Esophagus muscularis mucosa (tissue), 4 donors: ENCODE measurements at places on chromosomes 3 and 15. TPM values are rescaled to one million over a fixed set of nuclear protein-coding genes. Genes with fewer than 3 reads are reported as not detected.

- no peak for DNase-seq
Measured at GRCh38 chr3:69442771-69443311, 57.0 kb upstream of the FRMD4B start.

DNA sequence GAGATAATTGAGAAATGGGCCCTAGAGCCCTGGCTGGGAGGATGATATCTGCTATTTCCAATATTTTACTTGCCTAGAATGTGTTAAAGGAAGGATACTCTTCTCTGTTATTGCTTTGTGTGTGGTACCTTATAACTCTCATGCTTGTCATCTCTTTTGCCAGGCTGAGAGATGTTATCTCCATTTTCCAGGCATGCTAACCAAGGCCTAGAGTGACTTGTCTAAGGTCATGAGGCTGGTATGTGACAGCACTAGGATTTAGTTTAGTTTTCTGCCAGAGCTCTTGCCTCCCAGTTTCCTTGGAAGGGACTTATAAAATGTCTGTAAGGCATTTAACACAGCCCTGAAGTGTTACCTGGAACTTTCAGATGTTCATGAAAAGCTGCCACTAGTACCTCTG is 1.4 kb downstream of the CLK3 start:
- DNase-seq = no peak

DNA sequence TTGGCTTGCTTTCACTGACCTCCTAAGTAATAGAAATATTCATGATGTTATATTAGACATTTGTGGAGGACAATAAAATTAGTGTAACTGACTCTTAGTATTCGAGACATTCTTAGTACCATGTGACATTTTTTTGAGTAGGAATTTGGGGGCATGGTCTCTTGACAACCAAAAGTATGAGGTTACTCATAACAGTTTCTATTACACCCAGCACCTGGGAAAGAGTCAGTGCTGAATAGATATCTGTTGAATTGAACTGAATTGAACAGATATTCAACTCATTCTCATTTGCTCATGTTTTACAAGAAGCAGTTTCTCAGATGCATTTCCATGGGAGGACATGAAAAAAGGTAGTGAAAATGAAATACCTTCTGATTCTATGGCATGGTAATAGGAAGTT is 84.4 kb downstream of the CMSS1 start:
- DNase-seq = no peak

The TMC3 gene
- 0.42 TPM for total RNA-seq

The SERF2 gene
- 811 TPM for total RNA-seq

The MKRN3 gene
- total RNA-seq = 0.46 TPM

GRCh38 chr15:56241374-56242105 is 2.1 kb downstream of the RFX7 start:
- no peak for DNase-seq

GRCh38 chr3:157174290-157174648 is 14.3 kb upstream of the CCNL1 start:
- DNase-seq = no peak

The HRG gene
- not detected for total RNA-seq

- DNase-seq = no peak
Measured at GRCh38 chr15:23038726-23039142, 635 bp downstream of the TUBGCP5 start.

The TUSC7 gene
- total RNA-seq = not detected

DNA sequence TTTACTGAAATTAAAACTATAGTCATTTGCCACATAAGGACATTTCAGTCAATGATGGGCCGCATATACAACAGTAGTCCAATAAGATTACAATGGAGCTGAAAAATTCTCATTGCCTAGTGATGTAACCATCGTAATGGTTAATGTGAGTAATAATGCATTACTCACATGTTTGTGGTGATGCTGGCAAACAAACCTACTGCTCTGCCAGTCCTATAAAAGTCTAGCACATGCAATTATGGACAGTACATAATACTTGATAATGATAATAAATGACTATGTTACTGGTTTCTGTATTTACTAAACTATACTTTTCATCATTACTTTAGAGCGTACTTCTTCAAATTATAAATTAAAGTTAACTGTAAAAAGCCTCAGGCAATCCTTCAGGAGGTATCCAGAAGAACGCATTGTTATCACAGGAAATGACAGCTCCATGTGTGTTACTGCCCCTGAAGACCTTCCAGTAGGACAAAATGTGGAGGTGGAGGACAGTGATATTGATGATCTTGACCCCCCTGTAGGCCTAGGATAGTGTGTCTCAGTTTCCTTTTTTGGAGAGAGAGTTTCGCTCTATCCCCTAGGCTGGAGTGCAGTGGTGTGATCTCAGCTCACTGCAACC is 102.7 kb downstream of the ATP1B3 start:
- DNase-seq = no peak

DNA sequence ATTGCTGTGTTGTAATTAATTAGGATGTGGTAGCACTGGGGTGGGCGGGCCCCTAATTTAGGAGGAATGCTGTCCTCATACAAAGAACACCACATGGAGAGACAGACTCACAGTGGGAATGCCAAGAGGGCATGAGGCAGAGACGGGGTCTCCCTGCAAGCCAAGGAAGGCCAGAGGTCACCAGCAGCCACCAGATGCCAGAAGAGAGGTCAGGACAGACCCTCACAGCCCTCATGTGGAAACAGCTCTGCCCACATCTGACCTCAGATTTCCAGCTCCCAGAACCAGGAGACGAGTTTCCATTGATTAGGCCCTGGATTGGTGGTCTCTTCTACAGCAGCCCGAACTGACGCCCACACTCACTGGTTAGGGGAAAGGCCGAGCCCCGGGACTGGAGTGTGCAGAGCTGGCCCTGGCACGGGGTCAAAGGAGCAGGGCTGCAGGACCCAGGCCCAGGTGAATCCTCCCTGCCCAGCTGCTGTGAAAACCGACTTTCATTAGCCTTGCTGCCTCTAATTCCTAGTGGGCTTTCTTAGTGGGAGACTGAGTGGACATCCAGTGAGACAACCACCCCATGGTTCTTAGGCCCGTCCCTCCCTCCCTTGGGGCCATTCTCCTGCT is 43.0 kb upstream of the SLC41A3 start:
- DNase-seq = peak; percentile 90

- no peak for DNase-seq
Measured at GRCh38 chr3:137330246-137330645, 372.5 kb downstream of the IL20RB start.

DNA sequence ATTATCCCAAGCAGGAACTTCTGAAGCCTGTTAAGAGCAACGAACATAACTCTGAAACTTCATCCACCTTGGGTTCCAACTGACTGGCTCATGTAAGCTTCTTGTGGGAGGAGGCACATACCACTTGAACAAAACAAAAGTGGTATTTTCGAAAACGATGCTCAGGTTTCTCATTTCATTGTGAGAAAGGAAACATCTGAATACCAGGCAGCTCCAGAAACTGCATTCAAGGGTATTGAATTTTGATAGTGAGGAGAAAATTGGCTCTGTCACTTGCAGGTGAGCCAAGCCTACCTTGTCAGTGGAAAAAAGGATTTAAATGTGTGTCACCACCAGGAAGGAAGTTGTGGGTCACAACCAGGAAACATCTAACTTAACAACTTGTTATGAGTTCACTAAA is 218.1 kb upstream of the SATB1 start:
- DNase-seq = no peak

The AP3B2 gene
- 1.7 TPM for total RNA-seq

The ARGFX gene
- not detected for total RNA-seq

The RLBP1 gene
- total RNA-seq = 0.50 TPM

GRCh38 chr3:70386846-70387245 is 74.4 kb upstream of the MDFIC2 start:
- DNase-seq = no peak

DNA sequence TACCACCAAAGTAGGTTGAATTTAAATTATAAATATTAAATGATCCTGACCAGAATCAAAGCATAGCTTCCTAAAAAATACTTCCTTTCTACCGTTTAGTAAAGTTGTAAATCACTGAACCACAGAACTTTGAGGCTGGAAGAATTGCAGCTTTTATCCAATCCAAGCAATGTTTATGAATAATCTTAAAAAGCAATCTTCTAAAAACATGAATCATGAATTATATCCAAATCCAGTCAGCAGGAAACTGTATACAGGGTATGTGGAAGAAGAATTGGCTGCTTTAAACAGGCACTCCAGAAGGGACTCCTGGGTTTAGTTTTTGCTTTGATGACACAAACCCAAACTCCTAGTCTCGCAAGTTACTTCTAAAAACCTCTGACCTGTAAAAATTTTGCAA is 30.2 kb downstream of the HEG1 start:
- DNase-seq = no peak

DNA sequence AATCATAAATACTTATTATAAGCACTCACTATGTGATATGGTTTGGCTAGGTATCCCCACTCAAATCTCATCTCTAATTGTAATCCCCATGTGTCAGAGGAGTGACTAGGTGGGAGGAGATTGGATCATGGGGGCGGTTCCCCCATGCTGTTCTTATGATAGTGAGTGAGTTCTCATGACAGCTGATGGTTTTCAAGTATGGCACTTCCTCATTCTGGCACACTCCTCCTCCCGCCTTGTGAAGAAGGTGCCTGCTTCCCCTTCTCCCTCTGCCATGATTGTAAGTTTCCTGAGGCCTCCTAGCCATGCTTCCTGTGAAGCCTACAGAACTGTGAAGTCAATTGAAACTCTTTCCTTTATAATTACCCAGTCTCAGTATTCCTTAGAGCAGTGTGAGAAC is 53.3 kb upstream of the CHMP2B start:
- no peak for DNase-seq
